ENCODE measurements at places on chromosomes 12 and 14.

DNA sequence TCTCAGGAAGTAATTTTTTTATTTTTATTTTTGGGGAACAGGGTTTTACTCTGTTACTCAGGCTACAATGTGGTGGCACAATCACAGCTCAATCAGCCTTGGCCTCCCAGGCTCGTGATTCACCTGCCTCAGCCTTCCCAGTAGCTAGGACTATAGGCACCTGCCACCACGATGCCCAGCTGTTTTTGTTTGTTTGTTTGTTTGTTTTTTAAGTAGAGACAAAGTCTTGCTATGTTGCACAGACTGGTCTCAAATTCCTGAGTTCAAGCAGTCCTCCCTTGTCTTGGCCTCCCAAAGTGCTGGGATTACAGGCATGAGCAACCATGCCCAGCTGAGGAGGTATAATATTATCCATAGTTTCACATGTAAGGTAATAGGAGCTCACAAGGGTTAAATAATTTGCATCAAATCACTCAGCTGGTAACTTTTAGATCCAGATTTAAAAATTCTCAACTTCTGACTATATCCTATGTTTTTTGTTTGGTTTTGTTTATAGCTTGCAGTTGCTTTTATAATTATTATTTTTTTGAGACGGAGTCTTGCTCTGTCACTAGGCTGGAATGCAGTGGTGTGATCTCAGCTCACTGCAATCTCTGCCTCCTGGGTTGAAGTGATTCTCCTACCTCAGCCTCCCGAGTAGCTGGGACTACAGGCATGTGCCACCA, 629.3 kb downstream of the DIO2 start:
- DNase-seq, result peak; percentile 33

DNA sequence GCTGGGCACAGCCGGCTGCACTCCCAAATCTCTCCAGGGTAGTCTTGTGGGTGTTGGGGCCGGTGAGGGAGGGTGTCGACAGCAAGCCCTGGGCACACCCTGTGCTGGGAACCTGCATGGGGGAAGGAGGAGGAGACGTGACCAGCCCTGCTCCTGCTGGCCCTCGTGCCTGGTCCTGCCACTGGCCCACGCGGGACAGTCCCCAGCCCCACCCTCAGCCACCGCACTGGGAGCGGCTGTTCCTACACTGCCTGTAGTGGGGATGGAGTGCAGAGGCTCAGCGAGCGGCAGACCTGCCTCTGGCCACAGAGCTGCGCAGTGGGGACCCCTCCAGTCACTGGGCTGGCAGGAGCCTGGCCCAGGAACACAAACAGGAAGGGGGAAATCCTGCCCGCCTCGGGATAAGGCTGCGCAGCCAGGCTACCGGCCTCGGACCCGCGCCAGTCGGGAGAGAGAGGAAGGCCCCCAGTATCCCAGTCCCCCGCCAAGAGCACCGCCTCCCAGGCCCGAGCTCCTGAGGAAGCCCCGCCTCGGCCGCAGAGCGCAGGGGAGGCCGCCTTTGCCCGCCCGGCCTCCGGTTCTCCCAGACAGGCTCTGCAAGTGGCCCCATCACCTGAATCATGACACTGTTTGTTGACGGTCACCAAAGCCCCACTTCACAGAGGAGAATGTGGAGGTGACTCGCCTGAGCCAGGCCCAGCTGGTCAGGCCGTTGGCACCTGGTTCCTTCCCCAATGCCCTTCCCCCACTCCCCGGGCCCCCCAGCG, 10.6 kb downstream of the AHNAK2 start:
- DNase-seq, result peak; percentile 40

- no peak for DNase-seq
Measured at GRCh38 chr12:49093792-49094159, 825 bp downstream of the DHH start.

- no peak for DNase-seq
Measured at GRCh38 chr14:44963044-44963528, 1.1 kb downstream of the TOGARAM1 start.

DNA sequence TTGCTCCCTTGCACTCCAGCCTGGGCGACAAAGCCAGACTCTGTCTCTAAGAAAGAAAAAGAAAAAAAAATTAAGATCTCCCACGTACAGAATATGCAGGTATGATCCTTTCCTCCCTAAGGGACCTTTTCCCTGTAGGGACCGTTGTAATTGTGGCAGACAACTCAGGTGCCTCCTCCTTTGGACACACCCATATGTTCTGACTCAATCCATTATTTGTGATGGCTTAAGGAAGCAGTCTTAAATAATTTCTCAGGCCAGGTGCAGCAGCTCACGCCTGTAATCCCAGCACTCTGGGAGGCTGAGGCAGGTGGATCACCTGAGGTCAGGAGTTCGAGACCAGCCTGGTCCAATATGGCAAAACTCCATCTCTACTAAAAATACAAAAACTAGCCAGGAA, 53.1 kb downstream of the TMCC3 start:
- DNase-seq, result no peak

GRCh38 chr14:101506926-101507835, 54.1 kb upstream of the DIO3 start:
- no peak for DNase-seq

DNA sequence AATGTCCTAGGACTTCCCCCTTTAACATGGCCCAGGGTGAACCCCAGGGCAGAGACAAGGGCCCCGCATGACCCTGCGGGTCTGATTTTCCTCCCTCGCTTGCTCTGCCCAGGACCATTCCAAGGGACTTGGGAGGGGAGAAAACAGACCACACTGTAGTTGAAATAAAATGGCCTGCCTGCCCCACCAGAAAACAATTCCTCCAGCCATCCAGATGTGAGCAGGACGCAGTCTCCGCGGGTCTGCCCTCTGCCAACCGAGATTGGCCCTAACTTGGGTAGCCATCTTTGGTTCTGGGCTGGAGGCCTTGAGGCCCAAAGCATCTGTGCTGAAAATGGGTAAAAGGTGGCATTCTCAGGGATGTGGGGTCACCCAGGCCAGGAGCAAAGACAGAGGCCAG, 75.5 kb downstream of the RFLNA start:
- no peak for DNase-seq

DNA sequence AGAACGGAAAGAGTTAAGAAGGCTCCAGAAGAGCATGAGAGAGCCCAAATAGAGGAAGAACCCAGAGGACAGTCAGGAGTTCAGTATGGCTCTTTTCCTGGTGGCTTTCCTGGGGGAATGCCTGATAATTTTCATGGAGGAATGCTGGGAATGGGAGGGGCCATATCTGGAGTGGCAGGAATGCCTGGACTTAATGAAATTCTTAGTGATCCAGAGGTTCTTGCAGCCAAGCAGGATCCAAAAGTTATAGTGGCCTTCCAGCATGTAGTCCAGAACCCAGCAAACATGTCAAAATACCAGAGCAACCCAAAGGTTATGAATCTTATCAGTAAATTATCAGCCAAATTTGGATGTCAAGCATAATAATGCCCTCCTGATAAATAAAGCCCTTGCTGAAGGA, 15.5 kb upstream of the SYT10 start:
- DNase-seq, result no peak

- no peak for DNase-seq
Measured at GRCh38 chr12:93008044-93008778, 79.1 kb upstream of the EEA1 start.

- no peak for DNase-seq
Measured at GRCh38 chr14:30756594-30756993, 117.8 kb upstream of the COCH start.

DNA sequence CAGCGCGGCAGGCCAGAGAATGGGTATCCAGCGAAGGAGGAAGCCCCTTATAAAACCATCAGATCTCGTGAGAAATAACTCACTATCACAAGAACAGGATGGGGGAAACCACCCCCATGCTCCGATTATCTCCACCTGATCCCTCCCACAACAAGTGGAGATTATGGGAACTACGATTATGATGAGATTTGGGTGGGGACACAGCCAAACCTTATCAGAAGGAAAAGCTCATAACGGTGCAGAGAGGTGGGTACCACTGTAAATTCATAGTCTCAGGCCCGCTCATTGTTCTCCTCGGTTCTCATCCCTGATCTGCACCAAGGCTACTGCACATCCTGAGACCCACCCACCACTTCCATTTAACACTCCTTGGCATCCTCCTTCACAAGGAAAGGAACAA, 326.5 kb downstream of the MED13L start:
- DNase-seq, result no peak

DNA sequence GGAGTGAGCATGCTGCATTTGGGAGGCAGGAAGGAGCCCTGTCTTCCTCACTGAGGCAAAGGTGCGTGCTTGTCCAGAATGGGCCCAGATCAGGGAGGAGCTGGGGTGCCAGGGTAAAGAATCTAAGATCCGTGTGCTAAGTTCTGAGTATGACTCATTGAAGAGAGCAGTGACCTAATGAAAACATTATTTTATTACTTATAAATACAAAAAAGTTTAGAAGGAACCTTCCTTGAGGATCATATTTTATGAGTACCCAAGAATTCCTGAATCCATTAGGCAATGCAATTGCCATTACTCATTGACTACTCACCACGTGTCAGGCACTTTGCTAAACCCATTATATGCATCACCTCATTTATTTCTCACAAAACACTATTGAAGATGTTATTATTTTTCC, 264.7 kb downstream of the EGLN3 start:
- DNase-seq, result peak; percentile 31
